ENCODE measurements at places on chromosomes 2 and 18.
A peak's percentile ranks its signal among the peaks of the same experiment; 100 is the strongest.

DNA sequence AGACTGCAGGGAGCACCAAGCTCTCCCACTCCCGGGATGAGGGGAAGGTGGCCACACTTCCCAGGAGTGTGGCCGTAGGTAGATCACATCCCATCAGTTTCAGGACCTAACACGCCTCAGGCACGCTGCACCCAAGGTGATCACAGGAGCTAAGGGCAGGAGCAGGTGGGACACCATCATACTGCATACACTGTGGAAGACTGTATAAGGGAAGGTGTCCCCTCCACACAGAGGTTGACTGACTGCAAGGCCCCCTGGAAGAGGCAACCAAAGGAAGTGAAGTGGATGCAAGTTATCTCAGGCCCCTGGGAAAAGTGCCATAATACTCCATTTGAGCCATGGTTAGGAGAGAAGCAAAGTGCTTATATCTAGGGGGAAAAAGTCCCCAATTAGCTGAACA is 351.9 kb upstream of the SMIM21 start:
- DNase-seq = no peak

GRCh38 chr2:173076581-173077345 is 1.1 kb downstream of the MAP3K20 start:
- no peak for DNase-seq

DNA sequence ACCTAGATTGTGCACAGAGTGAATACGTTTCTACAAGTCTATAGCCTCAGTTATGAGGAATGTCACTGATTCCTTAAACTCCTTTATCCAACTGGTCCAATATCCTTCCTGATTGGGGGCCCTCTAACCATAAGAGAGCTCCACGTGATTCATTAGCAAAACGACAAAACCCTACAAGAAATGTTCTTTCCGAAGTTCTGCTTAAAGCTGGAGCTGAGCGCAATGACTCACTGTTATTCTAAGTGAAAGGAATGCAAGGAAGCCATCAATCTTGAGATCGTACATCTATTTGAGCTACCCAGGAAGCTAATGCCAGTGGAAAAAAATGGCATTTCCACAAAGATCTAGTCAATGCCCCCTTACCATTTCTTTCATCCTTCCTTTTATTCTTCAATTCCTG is 354.9 kb upstream of the CDH20 start:
- DNase-seq = no peak

- DNase-seq = peak; percentile 13
These were observed 93.0 kb upstream of the MCFD2 start for GRCh38 chr2:47008381-47009252.

DNA sequence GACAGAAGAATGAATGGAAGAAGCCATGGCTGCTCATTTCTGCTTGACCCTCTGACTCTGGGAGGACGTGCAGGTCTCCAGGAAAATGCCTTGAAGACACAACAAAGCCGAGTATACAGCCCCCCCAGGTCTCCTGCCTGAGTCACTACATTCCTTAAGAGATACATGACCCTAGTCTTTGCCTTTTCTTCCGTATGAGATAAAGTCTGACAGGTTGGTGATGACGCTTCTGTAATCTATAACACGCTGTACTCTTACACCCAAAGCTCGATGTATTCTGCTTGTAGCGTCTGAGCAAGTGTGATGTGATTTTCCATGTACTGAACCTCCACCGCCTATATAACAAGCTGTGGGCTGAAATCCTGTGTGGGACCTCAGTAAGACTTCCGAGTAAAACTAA is 77.3 kb downstream of the KCTD1 start:
- DNase-seq = no peak

DNA sequence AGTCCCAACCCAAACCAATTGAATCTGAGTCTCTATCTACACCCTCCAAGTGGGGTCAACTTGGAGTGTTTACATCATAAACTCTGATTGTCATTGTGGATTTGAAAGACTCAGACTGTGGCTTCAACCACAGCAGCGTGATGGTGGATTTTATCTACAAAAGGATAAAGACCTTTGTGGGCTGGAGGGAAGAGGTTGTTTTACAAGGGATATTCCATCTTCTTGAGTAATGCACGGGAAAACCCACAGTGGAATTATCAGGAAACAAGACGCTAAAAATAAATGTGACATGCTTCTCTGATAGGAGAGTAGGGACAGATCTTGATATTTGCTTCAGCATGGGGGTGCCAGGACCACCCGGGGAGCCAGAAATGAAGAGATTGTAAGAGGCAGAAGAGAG is 93.5 kb downstream of the LPIN1 start:
- no peak for DNase-seq

DNA sequence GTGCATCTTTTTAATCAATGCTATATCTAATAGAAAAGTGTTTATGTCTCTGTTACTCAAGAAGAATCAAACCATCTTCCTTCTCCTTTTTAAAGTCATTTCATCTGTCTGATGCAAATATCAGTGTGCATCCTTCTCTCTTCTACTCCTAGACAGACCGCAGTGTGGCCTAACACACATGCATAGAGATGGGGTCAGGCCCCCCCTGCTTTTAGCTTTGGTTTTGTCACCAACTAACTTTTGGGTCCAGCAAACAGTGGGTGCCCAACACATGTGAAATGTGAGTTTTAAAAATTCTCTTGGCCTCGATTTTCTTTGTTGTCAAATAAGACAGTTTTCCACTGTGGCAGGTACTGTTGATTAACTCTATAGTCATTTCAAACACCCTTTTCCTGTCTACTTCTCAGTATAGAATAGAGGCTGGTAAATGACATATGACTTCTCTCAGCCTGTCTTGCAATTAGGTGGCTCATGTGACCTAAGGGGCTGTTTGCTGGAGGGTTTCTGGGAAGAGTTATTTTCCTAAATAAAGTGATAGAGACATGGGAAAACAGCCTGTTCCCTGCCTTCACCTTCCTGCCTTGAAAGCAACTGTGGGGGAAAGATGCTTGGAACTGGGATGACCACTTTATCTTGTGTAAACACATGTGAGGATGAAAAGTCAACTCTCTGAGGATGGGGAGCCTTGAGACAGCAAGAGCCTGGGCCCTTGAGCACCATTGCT is 65.7 kb upstream of the DARS1 start:
- DNase-seq = no peak

- DNase-seq = no peak
These were observed 13.8 kb upstream of the POU3F3 start for GRCh38 chr2:104840156-104840555.

GRCh38 chr2:10400568-10400977 is 47.6 kb downstream of the ODC1 start:
- DNase-seq = no peak

Data from NCI-H774 (cell line).